Mesangial cell (primary cell): ENCODE measurements at places on chromosomes 6 and 20. TPM values are rescaled to one million over a fixed set of nuclear protein-coding genes. Genes with fewer than 3 reads are reported as not detected.

The ACTL10 gene
- total RNA-seq: 0.98 and 1.5 TPM in 2 replicates

The HLA-C gene
- total RNA-seq: 114 and 130 TPM in 2 replicates

The VWA7 gene
- 0.81 and 9.8 TPM in 2 replicates for total RNA-seq

The GSTA1 gene
- total RNA-seq: not detected in 2 replicates

The BPHL gene
- 11.7 and 14.3 TPM in 2 replicates for total RNA-seq

The LY86 gene
- not detected in 2 replicates for total RNA-seq

The SLC22A1 gene
- total RNA-seq: 0.51 and 0.98 TPM in 2 replicates

The TTBK1 gene
- total RNA-seq: under 0.01 and 0.13 TPM in 2 replicates

The KCNQ5 gene
- 0.89 and 2.9 TPM in 2 replicates for total RNA-seq

The GCNT2 gene
- total RNA-seq: 4.4 and 5.2 TPM in 2 replicates

The SLC17A1 gene
- total RNA-seq: 0.25 TPM in 1 of 2 replicates, not detected in the other

The SLC24A3 gene
- total RNA-seq: 0.16 and 0.76 TPM in 2 replicates

The DUSP15 gene
- 0.49 and 1.4 TPM in 2 replicates for total RNA-seq

The POU3F2 gene
- total RNA-seq: not detected in 2 replicates

The PHACTR1 gene
- total RNA-seq: 1.8 and 4.1 TPM in 2 replicates

The NRSN1 gene
- total RNA-seq: not detected in 2 replicates

The CDH26 gene
- not detected in 2 replicates for total RNA-seq
